ENCODE measurements at places on chromosomes 1 and 21. TPM values are rescaled to one million over a fixed set of nuclear protein-coding genes. Genes with fewer than 3 reads are reported as not detected.

The CTSE gene
- not detected for total RNA-seq

The NES gene
- total RNA-seq = 7.5 TPM

The BTBD8 gene
- 1.8 TPM for total RNA-seq

The KRTAP11-1 gene
- not detected for total RNA-seq

The GPR37L1 gene
- 0.12 TPM for total RNA-seq

The OR2T2 gene
- total RNA-seq = not detected

The CAMK1G gene
- 0.37 TPM for total RNA-seq

The TIAM1 gene
- total RNA-seq = 4.8 TPM

The SERPINC1 gene
- 2,632 TPM for total RNA-seq
